ENCODE measurements at places on chromosomes 7 and 10.

GRCh38 chr7:7249814-7250213, 67.5 kb downstream of the C1GALT1 start:
- DNase-seq, result no peak

- no peak for DNase-seq
Observed at GRCh38 chr10:8696746-8697145, 642.3 kb downstream of the GATA3 start.

DNA sequence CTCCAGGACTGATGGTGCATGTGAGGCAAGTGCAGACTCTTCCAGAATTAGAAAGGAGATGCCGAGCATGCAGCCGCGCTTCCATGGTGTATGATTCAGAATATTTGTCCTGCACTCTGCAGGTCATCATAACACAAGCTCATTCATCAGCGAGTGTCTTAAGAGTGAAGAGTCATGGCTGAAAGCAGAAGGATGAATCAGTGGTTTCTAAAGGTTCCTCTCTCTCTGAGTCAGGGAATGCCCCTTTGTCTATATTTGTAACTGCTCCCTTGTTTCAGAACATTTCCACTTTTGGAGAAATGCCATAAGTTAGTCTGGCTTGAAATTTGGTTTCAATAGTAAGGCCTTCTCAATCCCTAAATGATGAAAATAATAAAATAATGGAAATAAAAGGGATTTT, 52.3 kb downstream of the HECW1 start:
- DNase-seq, result peak; percentile 98

DNA sequence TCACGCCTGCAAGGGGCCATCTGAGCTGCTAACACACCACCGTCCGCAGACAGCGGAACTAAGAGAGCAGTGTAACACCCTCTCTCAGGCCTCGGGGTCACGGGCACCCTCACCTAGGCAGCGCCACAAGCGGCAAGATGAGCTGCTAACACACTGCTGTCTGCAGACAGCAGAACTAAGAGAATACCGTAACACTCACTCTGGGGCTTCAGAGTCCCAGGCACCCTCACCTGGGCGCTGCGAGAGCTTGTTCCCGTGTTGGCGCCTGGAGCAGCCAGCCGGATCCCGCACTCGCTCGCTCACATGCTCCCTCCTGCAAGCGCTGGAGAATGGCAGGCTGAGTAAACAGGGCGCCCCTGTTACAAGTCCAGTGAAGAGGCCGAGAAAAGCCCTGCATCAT, 160.2 kb downstream of the SRPK2 start:
- no peak for DNase-seq

DNA sequence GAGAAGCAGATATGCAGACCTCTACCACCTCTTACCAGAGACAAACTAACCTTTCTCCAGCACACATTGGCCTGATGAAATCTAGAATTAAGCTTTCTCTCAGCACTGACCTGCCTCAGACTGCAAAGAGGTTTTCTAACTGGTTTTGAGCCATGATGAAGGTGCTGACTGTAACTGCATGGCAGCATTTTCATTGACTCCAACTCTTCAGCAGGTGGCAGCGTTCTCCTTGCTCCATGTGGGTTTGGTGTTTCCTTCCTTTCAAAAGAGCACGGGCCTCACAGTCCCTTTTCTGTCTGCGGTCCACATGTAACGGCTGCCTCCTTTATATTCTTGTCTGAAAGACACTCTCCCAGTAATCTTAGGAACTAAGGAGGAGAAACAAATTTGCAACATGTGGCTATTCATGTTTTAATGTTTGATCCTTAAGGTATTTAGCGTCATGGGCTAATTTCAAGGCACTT, 12.6 kb downstream of the KLLN start:
- peak; percentile 67 for DNase-seq

DNA sequence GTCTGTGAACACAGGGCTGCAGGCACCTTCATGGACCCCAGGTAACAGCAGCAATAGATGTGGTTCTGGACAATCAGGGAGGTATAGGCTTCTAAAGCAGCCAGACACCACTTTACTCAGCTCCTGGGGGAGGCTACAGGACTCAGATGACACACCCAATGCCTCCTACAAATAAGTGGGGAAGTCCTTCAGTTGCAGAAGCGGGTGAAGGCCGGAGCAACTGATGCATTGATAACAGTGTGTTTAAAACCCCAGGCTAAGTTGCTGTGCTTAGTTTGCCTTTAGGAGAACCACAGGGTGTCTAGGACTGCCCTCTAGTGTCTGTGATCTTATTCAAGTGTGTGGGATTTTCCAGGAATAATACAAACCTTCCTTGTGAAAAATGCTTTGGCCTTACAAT, 5.9 kb upstream of the ITGA8 start:
- peak; percentile 69 for DNase-seq

DNA sequence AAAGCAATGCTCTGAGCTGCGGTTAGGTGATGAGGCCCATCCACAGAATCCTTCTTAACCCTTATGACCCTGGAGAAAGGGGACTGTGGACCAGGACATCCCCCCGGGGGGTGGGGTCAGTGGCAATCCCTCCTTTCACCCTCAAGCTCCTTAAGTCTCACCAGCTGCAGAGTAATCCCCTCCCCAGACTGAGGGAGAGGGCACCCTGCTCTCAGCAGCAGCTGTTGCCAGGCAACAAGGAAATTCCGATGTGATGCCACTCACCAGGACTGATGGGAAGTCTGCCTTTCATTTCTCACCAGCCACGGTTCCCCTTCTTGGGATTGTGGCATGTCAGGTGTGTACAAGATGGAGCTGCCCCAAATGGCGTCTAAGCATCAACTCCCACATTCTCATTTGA, 129.6 kb downstream of the DOCK1 start:
- DNase-seq, result peak; percentile 6

- no peak for DNase-seq
Observed at GRCh38 chr7:151150388-151150787, 17.1 kb downstream of the GBX1 start.

Data from fibroblast of skin of back (primary cell).